Posterior cingulate gyrus (tissue), 11 donors: ENCODE measurements at places on chromosomes 5 and 9.

DNA sequence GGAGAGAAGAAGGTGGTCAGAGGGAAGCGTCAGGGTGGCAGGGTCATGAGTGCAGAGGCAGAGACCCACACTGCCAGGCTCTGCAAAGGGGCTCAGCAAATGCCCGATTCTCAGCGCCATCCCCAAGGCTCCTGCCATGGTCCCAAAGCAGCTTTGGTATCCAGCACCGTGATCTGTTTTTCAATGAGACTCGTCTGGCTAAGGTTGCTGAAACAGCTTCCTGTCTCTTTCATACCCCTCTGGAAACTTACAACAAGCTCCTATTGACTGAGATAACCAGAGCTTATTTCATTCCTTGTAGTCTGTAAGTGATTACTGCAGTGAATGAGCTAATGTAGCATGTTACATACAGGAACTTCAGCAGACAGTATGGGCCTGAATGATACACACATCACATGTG lies 568.6 kb upstream of the DAP start:
- DNase-seq: no peak

- DNase-seq: no peak
Observed at GRCh38 chr5:154514331-154514730, 36.3 kb upstream of the HAND1 start.

- no peak for DNase-seq
Observed at GRCh38 chr9:7982907-7983306, 183.3 kb upstream of the DMAC1 start.

DNA sequence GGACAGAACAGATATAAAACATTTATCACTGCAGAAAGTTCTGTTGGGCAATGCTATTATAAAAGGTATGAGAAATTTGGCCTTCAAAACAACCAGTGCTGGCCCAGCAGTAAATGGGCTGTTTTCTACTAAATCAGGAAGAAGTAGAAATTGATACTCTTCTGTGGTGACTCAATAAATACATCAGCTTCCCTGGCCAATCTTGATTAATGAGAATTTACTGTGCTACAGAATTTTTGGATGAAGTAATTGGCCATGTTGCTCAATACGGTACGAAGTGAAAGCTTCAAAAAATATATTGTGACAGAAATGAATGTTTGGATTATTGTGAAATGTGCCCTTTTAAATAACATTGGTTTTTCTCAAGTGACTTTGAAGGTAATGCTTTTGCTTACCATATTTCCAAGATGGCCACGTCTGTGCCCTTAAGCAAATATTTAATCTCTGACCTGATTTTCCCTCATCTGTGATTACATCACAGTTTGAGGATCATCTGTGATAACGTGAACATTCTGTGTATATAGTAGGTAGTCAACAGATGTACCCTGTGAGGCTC lies 4.2 kb downstream of the DNAJA1 start:
- DNase-seq: no peak

DNA sequence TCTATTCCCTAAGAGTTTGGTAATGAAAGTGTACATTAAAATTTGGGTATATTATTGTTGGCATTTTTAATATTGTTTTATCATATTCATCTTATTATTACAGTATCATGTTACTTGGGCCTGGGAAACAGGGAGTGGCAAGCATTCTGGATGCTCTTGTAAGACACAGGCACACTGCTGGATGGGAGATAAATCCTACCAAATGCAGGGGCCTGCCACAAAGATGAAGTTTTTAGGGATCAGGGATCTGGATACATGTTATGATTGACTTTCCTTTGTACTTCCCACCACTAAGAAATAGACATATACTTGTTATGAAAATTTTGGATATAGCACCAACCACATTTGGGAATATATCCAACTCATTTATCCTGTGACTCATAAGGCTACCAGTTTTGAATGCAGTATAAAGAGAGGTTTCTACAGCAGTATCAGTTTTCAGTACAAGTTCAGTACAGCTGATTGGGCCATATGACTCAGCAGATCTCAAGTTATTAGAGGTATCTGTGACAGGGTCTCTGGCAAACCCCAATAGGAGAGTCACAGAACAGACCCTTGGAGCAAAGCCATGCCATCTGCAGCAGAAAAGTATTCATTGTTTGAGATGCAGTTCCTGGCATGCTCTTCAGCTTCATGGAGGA lies 360.1 kb downstream of the DMAC1 start:
- no peak for DNase-seq

- no peak for DNase-seq
Observed at GRCh38 chr5:92371171-92371888, 988.2 kb upstream of the ARRDC3 start.

DNA sequence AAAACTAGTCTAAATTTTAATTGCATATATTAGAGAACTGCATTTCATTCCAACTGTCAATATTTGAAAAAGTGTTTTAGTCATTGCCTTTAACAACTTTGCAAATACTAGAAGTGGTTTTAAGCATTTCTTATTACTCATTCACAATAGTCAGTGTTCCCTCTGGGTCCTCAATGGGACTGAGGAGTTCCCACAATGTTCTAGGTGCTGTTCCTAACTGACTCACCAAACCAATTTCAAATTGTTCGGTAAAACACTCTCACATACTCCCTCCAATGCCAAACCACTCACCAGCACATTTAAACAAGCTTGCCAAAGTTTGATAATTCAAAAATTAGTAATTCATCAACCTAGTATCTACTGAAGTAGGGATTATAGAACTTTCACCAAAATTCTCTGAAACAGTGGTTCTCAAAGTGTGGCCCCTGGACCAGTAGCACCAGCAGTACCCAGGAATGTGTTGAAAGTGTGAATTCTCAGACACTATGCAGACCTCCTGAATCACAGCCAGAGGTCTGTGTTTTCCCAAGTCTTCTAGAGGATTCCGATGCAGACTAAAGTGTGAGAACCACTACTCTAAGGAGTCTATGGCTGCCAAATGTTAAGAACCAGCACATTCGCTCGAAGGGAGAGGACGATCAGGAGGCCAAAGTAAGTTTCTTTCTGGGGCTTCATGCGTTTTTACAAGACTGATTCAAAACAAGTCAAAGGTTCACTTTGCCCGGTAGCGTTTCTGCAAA lies 72.8 kb downstream of the APBA1 start:
- no peak for DNase-seq

- no peak for DNase-seq
Observed at GRCh38 chr5:135547590-135548254, 12.0 kb upstream of the NEUROG1 start.

- no peak for DNase-seq
Observed at GRCh38 chr5:110304176-110304575, 422.3 kb downstream of the TMEM232 start.

DNA sequence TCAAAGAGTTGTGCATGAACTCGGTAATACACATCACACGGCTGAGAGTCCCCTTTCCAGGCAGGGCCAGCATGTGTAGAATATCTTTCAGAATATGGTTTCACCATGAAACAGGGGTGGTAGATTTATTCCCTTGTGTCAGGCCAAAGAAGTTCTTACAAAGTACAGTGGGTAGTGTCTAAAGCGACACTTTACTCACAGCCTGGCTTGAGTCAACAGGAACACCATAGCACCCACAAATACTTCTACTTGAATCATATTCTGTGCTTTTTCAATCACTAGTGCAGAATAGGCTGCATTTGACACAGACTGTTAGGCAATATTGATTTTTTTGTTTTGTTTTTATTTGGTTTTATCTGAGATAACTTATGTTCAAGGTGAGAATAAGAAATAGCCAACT lies 12.6 kb downstream of the LSM11 start:
- no peak for DNase-seq

DNA sequence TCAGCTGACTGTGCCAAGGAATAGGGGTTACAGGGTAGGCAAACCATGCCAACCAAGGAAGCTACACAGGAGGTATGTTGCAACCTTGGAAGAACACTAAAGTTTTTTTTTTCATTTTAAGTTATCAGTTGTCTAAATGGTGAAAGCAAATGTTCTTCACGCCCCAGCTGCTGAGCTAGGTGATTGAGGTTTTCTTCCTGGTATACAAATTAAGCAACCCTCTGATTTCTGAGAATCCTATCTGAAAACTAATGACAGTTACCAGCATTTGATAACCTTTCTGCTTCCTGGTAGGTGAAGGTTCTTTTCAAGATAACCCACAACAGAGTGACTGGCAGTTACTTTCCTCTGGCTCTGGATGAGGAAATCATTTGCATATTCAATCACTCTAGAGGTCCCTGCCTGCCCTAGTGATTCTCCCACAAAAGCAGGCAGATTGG lies 194.9 kb downstream of the ATP10B start:
- no peak for DNase-seq

- DNase-seq: no peak
Observed at GRCh38 chr5:32325062-32325461, 12.3 kb upstream of the MTMR12 start.

GRCh38 chr5:21219251-21219650 lies 1231.3 kb upstream of the CDH18 start:
- no peak for DNase-seq

GRCh38 chr9:136572003-136572827 lies 26.4 kb upstream of the NOTCH1 start:
- DNase-seq: no peak

DNA sequence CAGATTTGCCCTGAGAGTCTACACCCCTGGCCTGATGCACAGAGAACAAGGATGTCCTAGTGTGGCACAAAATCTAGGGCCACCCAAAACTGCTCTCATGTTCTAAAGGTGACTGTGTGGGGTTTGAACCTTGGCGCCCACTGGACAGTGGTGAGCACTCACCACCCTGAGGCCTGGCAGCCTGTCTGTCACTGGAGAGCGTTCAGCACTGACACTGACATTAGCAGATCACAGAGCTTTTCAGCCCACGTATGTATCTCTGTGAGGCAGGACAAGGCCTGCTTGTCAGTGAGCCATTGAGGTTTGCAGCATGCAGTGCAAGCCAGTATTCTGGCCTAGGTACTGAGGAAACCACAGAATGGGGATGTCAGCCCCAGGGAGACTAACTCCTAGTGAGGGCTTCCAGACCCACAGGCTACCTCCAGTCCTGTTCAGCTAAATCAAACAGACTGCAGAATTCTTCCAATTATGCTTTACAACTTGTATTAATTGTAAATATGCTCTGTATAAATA lies 38.9 kb upstream of the SLC2A8 start:
- DNase-seq: no peak

DNA sequence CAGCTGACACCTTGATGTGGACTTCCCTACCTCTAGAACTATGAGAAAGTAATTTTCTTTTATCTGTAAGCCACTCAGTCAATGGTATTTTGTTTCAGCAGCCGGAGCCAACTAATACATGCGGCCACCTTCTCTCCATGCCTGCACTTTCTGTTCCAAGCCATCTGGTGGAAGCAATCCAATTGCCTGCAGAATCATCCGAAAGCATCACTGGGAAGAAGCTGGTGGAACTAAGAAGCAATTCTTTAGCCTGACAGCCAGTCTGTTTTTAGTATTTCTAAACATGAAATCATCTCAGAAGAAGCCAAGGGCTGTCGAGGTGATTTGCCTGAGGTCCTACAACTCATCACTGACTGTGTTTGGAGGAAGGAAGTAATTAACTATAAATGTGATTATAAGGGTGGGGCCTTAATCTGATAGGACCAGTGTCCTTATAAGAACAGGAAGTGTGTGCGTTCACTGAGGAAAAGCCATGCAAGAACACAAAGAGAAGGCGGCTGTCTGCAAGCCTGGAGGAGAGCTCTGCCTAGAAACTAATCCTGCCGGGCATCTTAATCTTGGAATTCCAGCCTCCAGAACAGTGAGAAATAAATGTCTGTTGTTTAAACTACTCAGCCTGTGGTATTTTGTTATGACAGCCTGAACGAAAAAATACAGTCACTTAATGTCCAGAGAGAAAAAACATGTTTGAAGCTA lies 49.1 kb downstream of the NXNL2 start:
- no peak for DNase-seq
